ENCODE measurements at places on chromosomes 5 and 9.

DNA sequence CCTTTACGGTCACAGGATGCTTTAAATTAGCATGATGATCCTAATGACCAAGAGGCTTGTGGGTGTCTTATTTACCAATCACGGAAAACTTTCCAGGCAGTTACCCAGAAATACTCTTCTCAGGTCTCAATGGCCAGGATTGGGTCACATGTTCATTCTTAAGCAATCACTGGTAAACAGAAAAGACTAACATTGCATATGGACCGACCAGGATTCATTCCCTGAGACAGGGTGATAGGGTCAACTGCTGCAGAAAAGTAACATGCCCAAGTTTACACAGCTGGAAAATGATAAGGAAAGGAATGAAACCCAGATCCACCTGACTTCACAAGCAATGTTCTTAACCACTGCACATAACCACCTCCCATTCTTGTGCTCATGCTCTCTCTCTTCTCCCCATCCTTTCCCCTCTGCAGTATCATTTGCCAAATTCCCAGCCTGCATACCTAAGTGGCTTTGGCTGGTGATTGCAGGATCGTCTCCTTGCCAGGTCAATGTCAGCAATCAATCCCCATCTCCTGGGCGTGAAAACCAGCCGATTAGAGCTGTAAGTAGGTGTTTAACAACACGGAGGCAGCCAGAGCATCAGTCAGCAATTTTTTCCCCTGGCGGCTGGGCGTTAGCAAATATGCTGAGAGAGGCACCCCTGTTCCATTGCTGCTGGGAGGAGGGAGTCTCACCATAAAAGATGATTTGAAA lies 219.4 kb downstream of the NMUR2 start:
- DNase-seq = no peak

- DNase-seq = no peak
These were observed 13.0 kb downstream of the SMIM3 start for GRCh38 chr5:150791536-150791935.

- no peak for DNase-seq
These were observed 1.7 kb downstream of the FBP2 start for GRCh38 chr9:94591876-94592275.

DNA sequence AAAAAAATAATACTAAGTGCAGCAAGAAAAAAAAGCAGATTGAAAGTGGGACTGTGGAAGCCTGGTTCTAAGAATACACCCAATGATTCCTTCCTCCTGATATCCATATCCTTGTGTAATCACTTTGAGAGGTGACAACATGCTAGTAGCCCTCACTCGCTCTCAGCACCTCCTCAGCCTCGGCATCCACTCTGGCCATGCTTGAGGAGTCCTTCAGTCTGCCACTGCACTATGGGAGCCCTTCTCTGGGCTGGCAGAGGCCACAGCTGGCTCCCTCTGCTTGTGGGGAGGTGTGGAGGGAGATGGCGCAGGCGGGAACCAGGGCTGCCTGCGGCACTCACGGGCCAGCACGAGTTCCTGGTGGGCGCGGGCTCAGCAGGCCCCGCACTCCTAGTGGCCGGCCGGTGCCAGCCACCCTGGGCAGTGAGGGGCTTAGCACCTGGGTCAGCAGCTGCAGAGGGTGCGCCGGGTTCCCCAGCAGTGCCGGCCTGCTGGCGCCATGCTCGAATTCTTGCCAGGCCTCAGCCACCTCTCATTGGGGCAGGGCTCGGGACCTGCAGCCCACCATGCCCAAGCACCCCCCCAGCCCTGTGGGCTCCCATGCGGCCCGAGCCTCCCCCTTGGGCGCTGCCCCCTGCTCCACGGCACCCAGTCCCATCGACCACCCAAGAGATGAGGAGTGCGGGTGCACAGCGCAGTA lies 24.5 kb upstream of the SELENOP start:
- no peak for DNase-seq

DNA sequence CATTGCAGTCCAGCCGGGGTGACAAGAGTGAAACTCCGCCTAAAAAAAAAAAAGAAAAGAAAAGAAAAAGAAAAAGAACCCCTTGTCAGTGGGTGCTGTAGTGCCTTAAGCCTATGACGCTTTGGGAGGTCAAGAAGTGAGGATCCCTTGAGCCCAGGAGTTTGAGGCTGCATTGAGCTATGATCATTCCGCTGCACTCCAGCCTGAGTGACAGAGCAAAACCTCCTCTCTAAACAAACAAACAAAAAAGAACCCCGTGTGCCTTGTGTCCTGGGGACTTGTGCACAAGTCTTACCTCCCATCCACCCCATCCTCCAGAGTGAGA lies 33.5 kb upstream of the STXBP1 start:
- DNase-seq = no peak

DNA sequence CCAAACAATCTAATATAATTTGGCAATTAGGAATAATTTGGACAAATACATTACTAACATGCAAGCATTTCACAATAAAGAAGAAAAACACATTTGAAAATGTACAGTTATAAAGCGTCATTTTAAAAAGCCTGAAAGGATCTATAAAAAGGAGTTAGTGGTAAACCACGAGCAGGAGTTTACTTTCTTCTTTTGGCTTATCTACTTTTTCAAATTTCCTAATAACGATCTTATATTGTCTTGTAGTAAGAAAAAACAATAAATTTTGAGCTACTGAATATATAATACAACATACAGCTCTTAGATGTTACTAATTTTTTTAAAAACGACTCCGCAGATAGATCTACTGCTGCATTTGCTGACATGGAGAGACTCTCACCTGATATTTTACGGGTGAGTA lies 79.9 kb downstream of the SMIM23 start:
- no peak for DNase-seq

DNA sequence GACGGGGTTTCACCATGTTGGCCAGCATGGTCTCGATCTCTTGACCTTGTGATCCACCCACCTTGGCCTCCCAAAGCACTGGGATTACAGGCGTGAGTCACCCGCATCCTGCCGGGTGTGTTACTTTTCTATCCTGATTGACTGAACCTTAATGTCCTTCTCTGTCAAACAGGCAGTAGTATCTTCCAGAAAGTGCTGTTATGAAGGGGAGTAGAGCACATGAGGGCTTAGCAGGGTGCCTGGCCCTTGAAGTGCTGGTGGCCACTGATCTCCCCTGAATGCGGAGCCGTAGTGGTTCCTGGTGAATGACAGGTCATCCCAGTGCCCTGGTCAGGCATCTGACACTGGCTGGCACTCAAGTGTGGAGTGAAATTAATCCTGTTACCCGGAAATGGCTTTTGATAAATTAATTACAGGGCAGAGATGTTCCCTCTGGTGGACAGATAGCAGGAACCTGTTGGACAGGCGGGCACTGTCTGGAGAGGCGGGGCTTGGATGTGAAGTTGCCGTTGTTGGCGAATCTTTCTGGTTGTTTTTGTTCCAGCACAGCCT lies 28.4 kb downstream of the PRRC2B start:
- DNase-seq = no peak

DNA sequence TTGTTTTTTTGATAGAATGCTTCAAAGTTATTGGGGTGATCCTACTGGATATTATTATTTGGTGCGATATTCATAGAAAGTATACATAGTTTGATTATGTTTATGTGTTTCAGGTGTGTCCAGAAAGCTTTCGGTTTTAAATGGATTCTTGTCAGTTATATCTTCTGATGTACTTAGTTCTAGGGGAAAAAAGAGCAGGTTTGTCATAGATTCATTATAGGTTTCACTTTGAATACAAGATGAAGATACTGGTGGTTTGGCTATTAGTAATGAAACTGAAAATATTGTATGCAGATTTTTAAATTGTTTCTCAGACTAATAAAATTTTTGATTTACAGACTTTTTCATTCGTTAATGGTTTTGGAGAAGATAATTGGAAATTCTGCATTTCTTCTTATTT lies 98.9 kb downstream of the MAN2A1 start:
- no peak for DNase-seq

GRCh38 chr5:155919725-155920124 lies 407.2 kb upstream of the SGCD start:
- DNase-seq = no peak

GRCh38 chr9:31032206-31032605 lies 1352.2 kb upstream of the ACO1 start:
- no peak for DNase-seq

DNA sequence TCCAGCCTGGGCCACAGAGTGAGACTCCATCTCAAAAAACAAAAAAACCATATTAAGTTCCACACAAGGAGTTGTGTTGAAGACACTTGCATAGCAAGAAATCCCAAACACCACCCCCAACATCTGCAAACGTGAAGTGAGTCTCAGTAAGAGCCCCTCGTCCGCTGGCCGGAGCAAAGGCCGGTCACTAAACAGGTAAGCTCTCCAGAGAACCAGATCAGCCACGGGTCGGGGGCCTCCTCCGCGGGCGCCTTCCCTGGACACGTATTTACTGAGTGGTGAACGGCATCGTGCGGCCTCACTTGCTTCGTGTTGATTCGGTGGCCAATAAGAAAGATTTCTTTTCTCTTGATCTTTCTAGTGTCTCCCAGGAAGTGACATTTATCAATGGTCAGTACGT lies 93.6 kb downstream of the MRPL36 start:
- no peak for DNase-seq

GRCh38 chr9:115415450-115415849 lies 297.5 kb upstream of the TNC start:
- DNase-seq = no peak

Data from HCT116 (cell line).